ENCODE measurements at places on chromosomes 4 and X.

DNA sequence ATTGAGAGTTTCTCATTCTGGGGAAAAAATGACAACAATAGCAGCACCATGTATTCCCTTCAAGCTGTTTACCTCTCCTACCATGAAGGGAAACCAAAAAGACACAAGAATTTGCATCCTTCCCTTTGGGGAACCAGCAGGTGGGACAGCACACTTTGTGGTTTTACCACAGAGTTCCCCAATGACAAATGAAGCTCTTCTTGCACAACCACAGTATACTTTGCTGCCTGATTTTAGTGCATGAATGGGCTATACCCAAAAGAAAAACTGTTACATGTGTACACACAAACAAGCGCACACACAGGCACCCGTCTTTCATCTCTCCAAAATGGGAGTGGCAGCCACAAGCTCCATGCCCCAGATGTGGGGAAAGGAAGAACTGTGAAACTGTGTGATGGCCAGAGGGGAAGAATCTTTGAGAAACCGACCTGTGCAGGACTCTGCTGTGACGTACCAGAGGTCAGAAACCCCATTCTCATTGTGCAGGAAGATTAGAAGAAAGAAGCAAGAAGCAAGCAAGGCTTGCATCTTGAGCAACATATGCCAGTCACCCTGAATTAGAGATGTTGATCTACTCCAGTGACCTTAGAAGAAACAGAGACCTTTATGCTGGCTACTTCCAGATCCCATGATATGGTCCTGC, 2.7 kb upstream of the MAML3 start:
- DNase-seq, result no peak

GRCh38 chr4:17964576-17964975, 57.0 kb downstream of the LCORL start:
- DNase-seq, result no peak

DNA sequence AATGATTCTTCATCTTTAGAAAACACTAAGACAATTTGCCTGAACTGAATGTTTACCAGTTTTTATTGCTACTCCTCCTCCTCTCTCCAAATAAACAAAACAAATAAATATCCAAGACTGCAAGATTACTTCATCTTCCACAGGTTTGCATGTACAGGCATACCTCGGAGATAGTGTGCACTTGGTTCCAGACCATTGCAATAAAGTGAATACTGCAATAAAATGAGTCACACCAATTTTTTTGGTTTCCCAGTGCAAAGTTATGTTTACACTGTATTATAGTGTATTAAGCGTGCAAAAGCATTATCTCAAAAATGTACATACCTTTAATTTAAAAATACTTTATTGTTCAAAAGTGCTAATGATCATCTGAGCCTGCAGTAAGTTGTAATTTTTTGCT, 53.3 kb downstream of the FBXL5 start:
- no peak for DNase-seq

- DNase-seq, result no peak
Measured at GRCh38 chr4:53767482-53767881, 176.2 kb upstream of the LNX1 start.

GRCh38 chrX:148567779-148568178, 67.4 kb downstream of the AFF2 start:
- DNase-seq, result no peak

DNA sequence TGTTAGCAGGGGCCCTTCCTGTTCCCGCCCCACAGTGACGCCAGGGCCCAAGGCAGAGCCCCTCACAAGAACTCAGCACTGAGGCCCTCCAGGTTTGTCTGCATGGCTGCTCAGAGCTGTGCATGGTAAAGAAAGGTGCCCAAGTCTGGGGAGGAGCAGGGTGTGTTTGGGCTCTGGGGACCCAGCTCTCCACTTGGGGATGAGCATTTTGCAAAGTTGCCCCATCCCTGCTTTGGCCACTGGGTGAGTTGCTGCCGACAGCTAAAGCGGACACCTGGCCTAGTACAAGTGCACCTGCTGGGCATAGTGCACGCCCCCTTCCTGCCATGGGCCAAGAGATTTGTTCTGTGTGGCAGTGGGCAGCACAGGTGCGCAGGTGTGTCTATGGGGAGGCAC, 2.0 kb upstream of the MXD4 start:
- no peak for DNase-seq

All from HT-29 (cell line).